ENCODE measurements at places on chromosomes 7 and 10. TPM values are rescaled to one million over a fixed set of nuclear protein-coding genes. Genes with fewer than 3 reads are reported as not detected.

- no peak for DNase-seq
These were observed 46.0 kb downstream of the MKI67 start for GRCh38 chr10:128080231-128080630.

- no peak for DNase-seq
These were observed 17.8 kb upstream of the PCBD1 start for GRCh38 chr10:70906031-70906783.

GRCh38 chr7:139345042-139345441, 3.9 kb downstream of the FMC1 start:
- DNase-seq: no peak

DNA sequence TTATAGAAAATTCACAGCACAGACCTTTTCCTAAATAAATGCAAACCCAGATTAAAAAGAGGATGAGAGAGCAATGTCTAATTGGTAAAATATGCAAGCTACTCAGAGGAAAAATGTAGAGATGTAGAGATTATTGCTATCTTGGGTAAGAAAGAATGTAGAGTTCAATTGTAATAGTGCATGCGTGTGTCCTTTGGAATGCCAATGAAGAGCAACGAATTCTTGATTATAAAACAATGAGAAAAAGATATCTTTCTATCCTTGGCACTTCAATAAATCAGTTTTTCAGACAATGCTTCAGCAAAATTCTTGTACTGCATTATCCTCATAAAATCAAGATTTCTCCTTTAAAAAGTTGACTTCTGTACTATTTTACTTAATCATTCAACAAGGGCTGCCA, 50.9 kb downstream of the SEMA3D start:
- peak; percentile 77 for DNase-seq

- no peak for DNase-seq
These were observed 20.3 kb downstream of the SLC29A4 start for GRCh38 chr7:5303061-5303460.

- DNase-seq: no peak
These were observed 130.7 kb upstream of the ZMIZ1 start for GRCh38 chr10:78937800-78938694.

Gene POM121L12
- polyA plus RNA-seq: not detected

DNA sequence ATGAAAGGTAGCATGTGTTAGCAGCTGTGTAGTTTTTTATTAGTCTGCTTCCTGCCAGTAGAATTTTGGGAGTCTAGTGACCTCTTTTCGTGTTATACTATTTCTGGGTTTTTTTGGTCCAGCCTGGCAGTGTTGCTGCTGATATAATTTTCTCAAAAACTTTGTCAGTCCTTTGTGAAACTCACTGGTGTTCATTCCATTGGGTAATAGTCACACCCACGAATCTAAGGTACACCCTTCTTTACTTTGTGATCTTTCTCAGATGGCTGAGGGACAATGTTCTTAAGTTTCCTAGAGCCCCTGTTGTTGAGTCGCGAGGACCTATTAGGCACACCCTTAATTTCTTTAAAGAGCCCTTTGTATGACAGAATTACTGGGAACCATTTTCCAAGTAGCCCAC, 52.3 kb downstream of the TPST1 start:
- DNase-seq: no peak

Gene PAPOLB
- not detected for polyA plus RNA-seq

DNA sequence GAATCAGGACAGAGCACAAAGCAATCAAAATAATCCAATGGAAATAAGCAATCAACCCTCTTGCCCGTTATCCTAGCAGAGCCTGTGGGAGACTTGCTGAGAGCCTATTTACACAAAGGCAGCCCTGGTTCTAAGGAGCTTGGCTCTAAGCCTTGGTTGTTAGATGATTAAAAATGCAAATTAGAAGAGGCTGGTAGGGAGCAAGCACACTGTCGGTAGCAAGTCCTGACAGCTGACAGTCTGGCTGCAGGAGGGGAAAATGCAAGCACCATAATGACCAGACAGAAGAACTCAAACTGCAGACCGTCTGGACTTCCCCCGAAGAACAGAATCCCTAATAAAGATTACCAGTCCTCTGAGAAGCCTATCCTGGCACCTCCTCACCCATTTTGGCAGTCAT, 131.8 kb upstream of the CTTNBP2 start:
- DNase-seq: no peak

DNA sequence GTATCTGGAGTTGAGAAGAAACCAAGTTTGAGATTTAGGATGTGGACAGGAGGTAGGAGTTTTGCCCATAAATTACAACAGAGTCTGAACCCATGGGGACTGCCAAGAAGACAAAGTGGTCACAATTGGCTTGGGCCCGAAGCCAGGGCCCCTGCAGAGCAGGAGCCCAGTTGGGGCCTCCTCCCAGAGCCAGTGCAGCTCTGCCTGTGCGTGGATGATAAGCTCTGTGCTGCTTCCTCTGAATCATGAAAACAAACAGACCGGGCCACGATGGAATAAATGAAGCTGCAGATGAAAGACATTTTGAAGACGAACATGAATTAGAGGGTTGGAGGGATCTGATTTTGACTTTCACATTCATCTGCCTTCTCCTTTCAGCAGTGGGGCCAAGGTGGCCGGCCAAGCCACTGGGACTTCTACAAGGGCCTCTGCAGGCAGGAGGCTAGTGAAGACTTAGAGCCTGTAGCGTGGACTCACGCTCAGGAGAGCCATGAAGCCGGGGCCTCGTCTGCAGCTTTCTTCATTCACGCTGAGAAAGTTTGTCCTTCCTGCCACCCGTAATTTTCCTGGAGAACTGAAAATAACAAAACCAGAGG, 156.8 kb upstream of the LYZL1 start:
- peak; percentile 19 for DNase-seq

GRCh38 chr7:7178906-7179305, 3.4 kb upstream of the C1GALT1 start:
- DNase-seq: no peak

GRCh38 chr7:148723846-148724245, 25.1 kb downstream of the CUL1 start:
- no peak for DNase-seq

- DNase-seq: peak; percentile 2
These were observed 1063.5 kb upstream of the LRRN3 start for GRCh38 chr7:110027385-110027784.

- peak; percentile 85 for DNase-seq
These were observed 89.2 kb downstream of the RNLS start for GRCh38 chr10:88493691-88494483.

- peak; percentile 88 for DNase-seq
These were observed 565.5 kb upstream of the IGFBP3 start for GRCh38 chr7:46486256-46487206.

DNA sequence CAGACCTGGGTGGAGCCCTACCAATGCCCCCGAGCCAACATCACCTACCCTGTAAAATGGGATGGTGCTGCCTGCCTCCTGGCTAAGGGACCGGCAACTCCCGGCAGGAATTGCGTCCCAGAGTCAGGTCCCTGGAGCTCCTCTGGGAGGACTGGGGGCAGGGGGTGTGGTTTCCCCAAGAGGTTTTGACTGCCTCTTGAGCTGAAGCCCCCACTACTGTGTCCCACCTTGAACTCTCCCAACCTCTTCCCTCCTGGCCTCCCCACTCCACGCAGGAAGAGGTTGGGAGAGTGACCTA, 1.3 kb downstream of the SH2B2 start:
- no peak for DNase-seq

DNA sequence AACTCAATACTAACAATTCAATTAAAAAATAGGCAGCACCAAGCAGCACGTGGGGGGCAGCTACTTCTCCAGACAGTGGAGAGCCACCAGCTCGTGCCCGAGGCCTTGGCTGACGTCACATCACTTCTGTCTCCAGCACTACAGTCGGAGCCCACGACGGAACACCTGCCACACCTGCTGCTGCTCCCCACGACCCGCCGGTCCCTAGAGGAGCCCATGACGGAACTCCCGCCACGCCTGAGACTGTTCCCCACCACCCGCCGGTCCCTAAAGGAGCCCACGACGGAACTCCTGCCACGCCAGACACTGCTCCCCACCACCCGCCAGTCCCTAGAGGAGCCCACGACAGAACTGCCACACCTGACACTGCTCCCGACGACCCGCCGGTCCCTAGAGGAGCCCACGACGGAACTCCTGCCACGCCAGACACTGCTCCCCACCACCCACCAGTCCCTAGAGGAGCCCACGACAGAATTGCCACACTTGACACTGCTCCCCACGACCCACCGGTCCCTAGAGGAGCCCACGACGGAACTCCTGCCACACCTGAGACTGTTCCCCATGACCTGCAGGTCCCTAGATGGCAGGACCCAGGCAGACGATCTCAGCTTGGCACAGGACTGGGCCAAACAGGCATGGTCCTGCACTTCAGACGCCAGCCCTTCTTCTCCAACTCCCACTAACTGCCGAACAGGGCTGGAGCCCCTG, 258.0 kb downstream of the ELFN1 start:
- DNase-seq: no peak

GRCh38 chr10:283140-283479, 147.9 kb downstream of the ZMYND11 start:
- no peak for DNase-seq

DNA sequence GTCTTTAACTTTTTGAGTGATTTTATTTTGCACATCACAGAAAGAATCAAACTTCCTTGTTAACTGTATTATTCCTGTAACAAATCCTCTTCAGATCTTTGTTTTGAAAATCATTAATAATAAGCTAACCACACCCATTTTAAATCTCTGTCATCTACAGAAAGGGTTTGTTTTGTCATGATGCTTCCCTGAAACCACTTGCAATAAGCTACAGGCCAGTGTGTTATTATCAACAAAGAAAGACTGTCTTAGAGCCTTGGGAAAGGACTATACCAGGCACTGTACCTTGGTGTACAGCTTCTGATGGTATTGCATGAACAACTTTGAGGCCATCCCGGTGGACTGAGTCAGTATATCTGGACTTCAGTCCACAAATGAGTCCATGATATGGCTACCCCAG, 145.3 kb upstream of the FAM3C start:
- no peak for DNase-seq

GRCh38 chr10:11866199-11866925, 43.2 kb downstream of the PROSER2 start:
- DNase-seq: no peak

DNA sequence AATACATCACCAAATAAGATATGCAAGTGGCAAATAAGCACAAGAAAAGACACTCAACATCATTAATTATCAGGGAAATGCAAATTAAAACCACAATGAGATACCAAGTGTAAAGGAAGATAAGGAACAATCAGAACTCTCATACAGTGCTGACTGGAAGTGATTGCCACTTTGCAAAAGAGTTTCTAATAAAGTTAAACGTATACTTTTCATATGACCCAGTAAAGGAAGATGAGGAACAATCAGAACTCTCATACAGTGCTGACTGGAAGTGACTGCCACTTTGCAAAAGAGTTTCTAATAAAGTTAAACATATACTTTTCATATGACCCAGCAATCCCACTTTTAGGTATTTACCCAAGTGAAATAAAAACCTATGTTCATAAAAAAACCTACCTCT, 12.2 kb upstream of the JMJD1C start:
- no peak for DNase-seq

Gene AKR1D1
- not detected for polyA plus RNA-seq

DNA sequence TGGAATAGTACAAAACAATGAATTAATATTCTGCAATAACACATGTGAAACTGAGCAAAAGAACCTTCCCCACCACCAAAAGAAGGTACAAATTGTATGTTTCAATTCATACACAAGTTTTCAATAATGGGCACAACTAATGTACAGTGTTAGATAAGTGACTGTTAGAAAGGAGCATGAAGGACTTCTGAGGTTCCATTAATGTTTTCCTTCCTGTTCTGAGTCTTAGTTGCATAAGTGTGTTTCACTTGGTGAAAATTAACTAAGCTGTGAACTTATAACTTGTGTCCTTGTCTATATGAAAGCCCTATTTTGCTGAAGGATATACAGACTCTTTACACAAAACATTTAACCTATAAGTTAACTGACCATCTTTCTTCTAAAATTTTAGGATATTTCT, 8.2 kb downstream of the GSAP start:
- no peak for DNase-seq

GRCh38 chr10:114911052-114911711, 26.8 kb upstream of the TRUB1 start:
- DNase-seq: no peak

DNA sequence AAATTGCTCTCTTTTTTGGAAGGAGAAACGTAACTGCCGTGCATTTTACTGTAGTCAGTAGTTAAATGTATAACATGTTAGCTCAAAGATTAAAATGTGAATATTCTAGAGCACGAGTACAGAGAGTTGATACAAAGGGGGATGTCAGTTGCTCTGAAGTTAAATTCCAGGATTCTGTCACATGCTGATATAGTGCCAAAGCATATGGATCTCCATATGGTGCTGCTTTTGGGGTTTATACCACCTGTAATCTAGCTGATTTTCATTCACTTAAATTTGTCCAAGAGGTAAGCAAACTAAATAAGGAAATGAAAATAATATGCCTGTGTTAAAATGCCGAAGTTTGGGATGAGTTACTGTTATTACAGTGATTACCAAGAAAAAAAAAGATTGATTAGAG, 298.6 kb downstream of the EXOC4 start:
- DNase-seq: no peak

GRCh38 chr7:150954201-150954985, 23.7 kb downstream of the KCNH2 start:
- no peak for DNase-seq
